ENCODE measurements at places on chromosomes 11 and 22.
A peak's percentile ranks its signal among the peaks of the same experiment; 100 is the strongest.

DNA sequence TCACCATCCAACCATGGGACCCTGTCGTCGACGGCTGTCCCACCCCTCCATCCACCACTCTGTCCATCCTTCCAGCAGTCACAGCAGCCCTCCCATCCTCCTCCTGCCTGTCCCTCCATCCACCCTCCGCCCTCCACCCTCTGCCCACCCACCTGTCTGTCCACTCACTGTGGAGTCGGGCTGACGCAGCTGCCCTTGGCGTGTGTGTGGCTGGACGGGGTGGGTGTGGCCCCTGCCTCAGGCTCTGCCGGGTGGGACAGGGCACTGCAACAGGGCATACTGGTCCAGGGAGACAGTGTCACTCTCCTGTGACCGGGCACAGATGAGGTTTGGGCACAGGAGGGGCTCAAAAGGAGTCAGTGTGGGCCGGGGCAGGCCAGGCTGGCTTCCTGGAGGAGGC, 1.9 kb downstream of the PKP3 start:
- H3K27me3 ChIP-seq = no peaks in the 10 kb centered on the region
- H3K36me3 ChIP-seq = peaks cover 3% of the 10 kb centered on the region
- H3K27ac ChIP-seq = no peak overlapping the region

GRCh38 chr11:32852207-32852606, 22.5 kb downstream of the PRRG4 start:
- H3K27ac ChIP-seq = no peak overlapping the region
- DNase-seq = no peak
- no peaks in the 10 kb centered on the region for H3K36me3 ChIP-seq
- H3K4me3 ChIP-seq = no peak overlapping the region
- no peaks in the 10 kb centered on the region for H3K4me1 ChIP-seq

GRCh38 chr22:45688600-45689080, 17.0 kb downstream of the ATXN10 start:
- no peak overlapping the region for H3K4me3 ChIP-seq
- peaks cover 21% of the 10 kb centered on the region for H3K36me3 ChIP-seq
- H3K4me1 ChIP-seq = peaks cover 10% of the 10 kb centered on the region

DNA sequence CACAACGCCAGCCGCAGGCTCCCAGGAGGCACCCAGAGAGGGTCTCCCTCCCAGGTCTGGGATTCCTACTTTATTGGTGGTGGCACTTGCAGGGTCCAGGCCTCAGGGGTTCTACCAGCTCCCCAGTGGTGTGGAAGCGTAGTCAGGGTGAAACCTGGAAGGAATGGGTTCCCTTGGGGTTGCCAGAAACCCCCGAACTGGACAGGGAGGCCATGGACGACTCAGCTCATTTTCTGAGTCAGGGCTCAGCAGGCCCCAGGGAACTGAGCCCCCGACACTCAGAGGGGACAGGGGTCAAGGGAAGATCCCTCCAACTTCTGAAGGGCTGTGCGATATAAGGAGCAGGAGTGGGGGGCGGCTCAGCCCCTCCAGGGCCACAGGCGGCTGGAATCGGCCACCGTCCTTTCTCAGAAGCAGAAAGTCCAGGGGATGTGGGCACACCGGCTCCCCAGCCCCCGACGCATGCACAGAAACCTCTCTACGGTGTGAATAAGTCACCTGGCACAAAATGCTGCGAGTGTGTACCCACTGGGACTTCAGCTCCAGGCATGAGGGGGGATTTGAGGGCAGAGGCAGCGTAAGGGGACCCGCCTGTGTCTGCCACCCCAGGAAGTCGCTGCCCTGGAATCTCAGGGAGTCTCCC, 25.1 kb downstream of the MRGPRG start:
- H3K27ac ChIP-seq = no peak overlapping the region
- no peak overlapping the region for H3K4me3 ChIP-seq

GRCh38 chr11:115984228-115984627, 480.0 kb upstream of the CADM1 start:
- peaks cover 7% of the 10 kb centered on the region for H3K27me3 ChIP-seq
- no peaks in the 10 kb centered on the region for H3K36me3 ChIP-seq
- no peak overlapping the region for H3K27ac ChIP-seq
- DNase-seq = no peak
- no peaks in the 10 kb centered on the region for H3K4me1 ChIP-seq
- H3K4me3 ChIP-seq = no peak overlapping the region

DNA sequence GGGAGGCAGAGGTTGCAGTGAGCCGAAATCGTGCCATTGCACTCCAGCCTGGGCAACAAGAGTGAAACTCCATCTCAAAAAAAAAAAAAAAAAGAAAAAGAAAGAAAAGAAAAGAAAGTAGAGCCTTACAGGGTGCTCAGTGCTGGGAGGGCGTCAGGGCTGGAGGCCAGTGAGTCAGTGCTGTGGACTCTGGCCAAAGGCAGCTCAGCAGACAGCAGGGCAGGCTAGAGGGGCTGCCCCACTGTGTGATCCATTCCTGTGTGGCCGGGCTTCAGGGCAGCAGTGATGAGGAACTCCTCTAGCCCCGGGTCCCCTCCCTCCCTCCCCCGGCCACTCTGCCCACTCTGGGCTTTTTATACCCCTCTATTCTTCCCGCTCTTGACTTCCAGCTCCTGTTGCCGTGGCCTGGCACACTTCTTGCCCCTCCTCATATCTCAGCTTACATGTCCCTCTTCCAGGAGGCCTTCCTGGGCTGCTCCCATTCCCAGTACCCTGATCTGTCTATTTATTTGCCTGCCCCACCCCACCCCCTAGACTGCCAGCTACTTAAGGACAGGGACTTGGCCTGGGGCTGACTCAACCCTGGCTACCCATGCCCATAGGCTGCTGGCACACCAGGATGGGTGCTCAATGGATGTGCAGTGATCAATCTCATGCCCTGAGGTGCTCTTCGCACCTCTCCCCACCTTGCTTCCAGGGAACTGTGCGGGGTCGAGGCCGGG, 10.1 kb downstream of the SYT12 start:
- H3K27me3 ChIP-seq = peaks cover 48% of the 10 kb centered on the region
- no peak overlapping the region for H3K4me3 ChIP-seq
- no peak for DNase-seq

- DNase-seq = no peak
- H3K27me3 ChIP-seq = no peaks in the 10 kb centered on the region
- H3K4me1 ChIP-seq = peaks cover 12% of the 10 kb centered on the region
- H3K27ac ChIP-seq = no peak overlapping the region
- H3K36me3 ChIP-seq = peaks cover 13% of the 10 kb centered on the region
- H3K4me3 ChIP-seq = no peak overlapping the region
Observed at GRCh38 chr11:113862435-113862834, 12.9 kb downstream of the USP28 start.

GRCh38 chr11:126423154-126423553, 67.7 kb downstream of the ST3GAL4 start:
- peaks cover 21% of the 10 kb centered on the region for H3K27me3 ChIP-seq
- no peaks in the 10 kb centered on the region for H3K36me3 ChIP-seq
- no peak overlapping the region for H3K27ac ChIP-seq
- DNase-seq = no peak
- no peak overlapping the region for H3K4me3 ChIP-seq

GRCh38 chr11:120681434-120682331, 170.1 kb downstream of the GRIK4 start:
- DNase-seq = no peak
- H3K27me3 ChIP-seq = peaks cover 36% of the 10 kb centered on the region
- no peak overlapping the region for H3K4me3 ChIP-seq
- no peaks in the 10 kb centered on the region for H3K4me1 ChIP-seq
- H3K27ac ChIP-seq = no peak overlapping the region

DNA sequence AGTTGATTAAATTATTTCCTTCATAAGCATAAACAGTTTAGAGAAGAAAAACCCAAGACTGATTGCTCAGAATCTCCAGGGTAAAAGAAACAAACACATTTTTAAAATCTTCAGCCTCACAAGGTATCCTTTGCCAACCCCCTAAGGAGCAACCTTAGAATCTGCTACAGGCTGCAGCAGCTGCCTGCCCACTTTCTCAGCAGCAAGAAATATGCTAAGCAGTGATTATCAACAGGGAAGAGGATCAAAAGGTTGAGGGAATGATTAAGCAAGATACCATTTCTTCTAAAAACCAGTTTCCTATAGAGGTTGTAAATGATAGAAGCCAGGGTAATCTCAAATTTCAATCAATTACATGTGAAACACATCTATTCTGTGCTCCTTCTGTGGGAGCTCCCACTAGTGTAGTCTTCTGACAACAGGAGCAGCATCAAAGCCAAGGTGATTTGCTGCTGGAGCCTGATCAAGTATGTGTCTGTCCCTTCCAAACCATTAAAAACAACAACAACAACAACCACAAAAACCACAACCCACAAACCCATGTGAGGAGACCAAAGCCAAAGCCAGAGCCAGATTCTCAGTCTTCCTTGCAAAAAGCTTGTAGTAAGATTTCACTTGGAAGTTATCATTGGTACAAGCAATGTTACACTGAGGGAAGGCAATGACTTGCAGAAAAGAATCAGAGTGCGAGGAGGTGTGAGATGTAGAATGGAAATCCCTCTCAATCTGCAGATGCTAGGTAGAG, 761.2 kb downstream of the DLG2 start:
- H3K36me3 ChIP-seq = no peaks in the 10 kb centered on the region
- no peak overlapping the region for H3K27ac ChIP-seq
- H3K4me3 ChIP-seq = no peak overlapping the region
- no peaks in the 10 kb centered on the region for H3K27me3 ChIP-seq
- H3K4me1 ChIP-seq = no peaks in the 10 kb centered on the region

DNA sequence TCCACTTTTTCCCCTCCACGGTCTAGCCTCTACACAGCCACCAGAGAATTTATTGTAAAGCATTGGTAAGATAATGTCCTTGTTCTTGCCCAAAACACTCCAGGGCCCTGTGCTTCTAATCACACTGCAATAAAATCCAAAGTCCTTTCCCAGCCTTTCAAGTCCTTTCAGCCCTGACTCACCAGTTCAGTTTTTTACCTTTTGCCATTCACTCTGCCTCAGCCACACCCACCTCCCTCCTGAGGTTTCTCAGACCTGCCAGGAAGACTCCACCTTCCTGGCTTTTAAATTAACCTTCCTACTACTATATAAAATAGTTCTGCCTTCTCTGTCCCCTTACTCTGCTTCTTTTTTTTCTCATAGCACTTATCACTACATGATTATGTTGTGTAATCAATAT, 91.0 kb upstream of the ARHGAP32 start:
- peaks cover 5% of the 10 kb centered on the region for H3K27me3 ChIP-seq
- H3K36me3 ChIP-seq = no peaks in the 10 kb centered on the region
- no peak overlapping the region for H3K27ac ChIP-seq

GRCh38 chr11:111378861-111379601, at the start of gene POU2AF1:
TSS of gene POU2AF1 (minus strand) at chr11:111379275. CDS start at chr11:111379177, 98 bp downstream.
- H3K36me3 ChIP-seq = peaks cover 4% of the 10 kb centered on the region
- peak; percentile 84 for DNase-seq
- no peaks in the 10 kb centered on the region for H3K27me3 ChIP-seq
- peaks cover 63% of the 10 kb centered on the region for H3K4me1 ChIP-seq

DNA sequence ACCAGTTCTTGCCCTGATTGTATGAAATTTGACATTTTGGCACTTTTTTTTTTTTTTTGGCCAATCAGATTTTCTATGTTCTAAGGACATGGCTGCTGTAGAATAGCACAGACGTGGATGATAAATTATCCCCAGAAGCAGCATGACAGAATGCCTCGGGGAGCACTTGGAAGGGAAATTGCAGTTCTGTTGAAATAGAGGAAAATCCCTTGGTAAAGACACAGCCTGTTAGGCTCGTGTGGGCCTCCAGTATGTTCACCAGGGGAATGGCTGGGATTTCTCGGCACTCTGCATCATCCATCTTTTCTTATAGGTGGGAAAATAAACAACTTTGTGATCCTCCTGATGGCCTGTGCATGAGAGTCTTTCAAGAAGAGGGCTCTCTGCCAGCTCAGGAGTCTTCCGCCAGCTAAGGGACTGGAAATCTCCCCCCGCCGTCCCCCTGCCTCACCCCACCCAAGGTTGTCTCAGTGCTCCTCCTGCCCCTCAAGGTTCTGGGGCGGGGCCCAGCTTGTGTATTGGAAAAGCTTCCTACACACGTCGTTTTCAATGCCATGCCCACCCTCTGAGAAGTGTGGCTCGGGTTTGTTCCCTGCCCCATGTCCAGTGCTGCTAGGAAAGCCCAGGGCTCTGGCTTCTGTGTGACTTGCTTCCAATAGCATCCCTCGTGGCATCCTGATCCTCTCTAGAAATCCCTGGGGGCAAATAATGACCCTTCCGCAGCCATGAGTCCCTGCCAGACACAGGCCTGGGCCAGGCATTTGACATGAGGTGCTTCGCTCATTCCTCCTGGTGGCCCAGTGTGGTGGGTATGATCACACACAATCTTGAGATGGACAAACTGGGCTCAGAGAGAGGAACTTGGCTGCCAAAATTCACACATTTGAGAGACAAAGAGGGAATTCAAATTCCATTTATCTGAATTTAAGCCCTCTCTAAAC, 70.6 kb upstream of the ATXN10 start:
- no peak for DNase-seq
- H3K4me3 ChIP-seq = no peak overlapping the region
- H3K4me1 ChIP-seq = peaks cover 2% of the 10 kb centered on the region

DNA sequence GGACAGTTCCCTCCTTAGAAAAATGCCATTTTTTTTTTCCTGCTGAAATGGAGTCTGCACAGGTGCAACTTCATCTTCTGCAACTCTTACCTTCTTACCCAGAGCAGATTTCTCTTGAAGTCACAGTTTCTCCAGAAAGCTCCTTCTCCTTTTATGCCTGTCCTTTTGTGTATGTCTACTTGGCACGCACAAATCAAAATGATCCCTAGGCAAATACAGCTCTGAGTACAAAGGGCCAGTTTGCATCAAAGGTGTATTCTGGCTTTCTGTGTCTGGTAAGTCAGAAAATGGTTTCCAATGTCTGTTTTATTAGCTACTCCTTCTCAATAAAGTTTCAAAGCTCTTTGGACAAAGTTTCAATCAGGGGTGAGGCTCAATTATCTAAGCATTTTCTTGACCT, 2.5 kb downstream of the CLDN25 start:
- DNase-seq = no peak
- no peak overlapping the region for H3K27ac ChIP-seq
- H3K4me1 ChIP-seq = no peaks in the 10 kb centered on the region
- no peaks in the 10 kb centered on the region for H3K36me3 ChIP-seq

DNA sequence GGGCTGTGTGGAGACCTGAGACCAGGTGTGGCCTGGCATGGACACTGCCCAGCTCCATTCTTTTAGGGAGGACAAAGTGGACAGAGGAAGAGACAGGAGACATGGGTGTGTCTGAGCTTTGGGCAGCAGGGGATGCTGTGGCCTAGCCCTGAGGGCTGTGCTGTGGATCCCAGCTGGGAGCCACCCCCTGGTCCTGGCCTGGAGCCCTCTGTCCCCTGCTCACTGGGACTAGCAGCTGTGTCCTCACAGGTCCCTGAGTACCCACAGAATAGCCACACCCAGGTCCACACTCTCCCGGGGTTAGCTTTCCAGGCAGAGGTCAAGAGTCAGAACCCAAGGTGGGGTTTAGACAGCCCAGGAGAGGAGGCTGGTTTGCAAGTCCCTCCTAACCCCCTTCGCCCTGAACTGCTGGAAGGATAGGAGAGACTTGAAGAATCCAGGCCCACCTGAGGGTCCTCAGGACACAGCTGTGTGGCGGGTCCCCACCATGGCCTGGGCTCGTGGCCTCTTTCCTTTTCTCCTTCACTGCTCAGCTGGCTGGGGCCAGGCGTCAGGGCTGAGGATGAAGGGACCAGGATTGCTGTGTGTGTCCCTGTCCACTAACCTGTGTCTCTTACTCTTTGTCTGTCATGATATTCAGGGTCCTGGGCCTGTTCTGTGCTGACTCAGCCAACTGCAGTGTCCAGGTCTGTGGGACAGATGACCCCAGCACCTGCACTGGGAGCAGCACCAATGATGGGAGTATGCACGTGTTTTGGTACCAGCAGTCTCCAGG, 78.5 kb upstream of the VPREB1 start:
- H3K4me1 ChIP-seq = peaks cover 15% of the 10 kb centered on the region
- no peak overlapping the region for H3K27ac ChIP-seq
- H3K27me3 ChIP-seq = peaks cover 4% of the 10 kb centered on the region
- no peaks in the 10 kb centered on the region for H3K36me3 ChIP-seq
- no peak overlapping the region for H3K4me3 ChIP-seq
- no peak for DNase-seq
